ENCODE measurements at places on chromosomes 5 and 9.

DNA sequence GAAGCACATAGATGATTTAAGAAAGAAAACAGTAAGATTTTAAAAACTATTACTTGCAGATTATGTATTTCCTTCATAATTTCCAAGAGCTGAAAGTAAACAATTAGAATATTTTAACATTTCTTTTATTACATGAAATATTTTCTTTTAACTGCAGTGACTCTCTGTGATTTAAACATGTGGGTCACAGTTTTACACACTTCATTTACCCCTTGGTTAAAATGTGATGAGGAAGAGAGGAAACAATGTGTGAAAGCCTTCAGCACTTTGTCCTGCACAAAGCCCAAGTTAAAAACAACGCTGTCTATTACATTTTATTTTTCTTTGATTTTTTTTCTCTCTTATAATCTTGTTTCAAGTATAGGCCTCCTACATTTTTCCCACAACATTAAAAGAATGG lies 801.3 kb downstream of the CDH12 start:
- DNase-seq = no peak

GRCh38 chr9:120436983-120437475 lies 142.9 kb downstream of the CDK5RAP2 start:
- no peak for DNase-seq

DNA sequence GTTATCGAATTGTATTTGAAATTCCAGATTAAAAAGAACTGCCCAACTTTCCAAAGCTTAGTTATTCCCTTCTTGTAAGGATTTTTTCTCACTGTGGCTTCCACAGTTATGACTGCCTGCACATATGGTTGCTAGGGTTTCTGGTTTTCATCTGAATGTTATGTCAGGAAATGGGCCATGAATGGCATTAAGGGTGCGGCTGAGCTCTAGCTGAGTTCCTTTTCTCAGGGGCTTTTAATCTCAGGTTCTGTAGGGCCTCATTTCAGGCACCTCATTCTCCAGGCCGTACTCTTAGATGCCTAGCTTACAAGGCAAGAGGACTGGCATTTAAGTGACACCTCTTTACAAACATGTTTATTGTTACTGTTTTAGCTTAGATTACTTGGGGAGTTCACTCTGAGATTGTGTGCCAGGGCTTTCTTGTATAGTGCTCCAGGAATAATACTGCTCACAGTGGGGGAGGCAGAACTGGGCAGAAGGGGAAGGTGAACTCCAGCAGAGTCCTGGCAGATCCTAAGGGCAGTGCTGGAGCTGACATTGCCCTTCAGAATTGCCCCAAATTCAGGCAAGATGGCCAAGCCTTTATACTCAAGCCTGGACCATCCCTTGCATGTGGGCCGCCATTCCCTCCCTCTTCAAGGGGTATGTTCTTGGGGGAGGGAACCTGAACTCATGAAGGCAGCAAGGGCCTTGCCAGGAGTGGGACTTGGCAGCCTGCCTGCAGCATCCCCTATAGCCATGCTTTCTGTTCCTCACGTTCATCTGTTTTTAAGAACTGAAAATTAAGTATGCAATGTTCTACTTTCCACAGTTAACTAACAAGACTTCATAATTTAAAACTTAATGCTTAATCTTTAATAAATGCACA lies 111.5 kb downstream of the KDM4C start:
- DNase-seq = no peak

DNA sequence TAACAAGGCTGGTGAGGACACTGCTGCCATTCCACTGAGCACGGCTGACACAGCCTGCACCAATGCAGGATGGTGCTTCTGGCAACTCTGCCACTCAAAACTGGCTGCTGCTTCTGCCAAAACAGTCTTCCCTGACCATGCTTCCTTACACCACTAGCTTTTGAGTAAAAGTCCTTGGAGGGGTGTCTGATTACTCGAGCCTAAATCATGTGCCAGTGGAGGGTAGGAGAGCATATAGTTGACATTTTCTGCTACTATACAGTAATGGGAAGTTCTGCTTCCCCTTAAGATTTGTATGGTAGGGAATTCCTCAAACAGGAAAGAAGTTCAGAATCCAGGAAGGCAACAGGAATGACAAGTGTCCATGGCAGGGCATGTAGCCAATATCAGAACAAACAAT lies 12.2 kb upstream of the PJA2 start:
- DNase-seq = no peak

GRCh38 chr5:44881266-44881665 lies 72.5 kb downstream of the MRPS30 start:
- DNase-seq = no peak

- DNase-seq = no peak
Observed at GRCh38 chr5:73858776-73859175, 232.8 kb downstream of the ARHGEF28 start.
